Activated CD4-positive, alpha-beta T cell treated with anti-CD3 and anti-CD28 coated beads for 1 hour (primary cell): ENCODE measurements at places on chromosomes 12 and 14.

DNA sequence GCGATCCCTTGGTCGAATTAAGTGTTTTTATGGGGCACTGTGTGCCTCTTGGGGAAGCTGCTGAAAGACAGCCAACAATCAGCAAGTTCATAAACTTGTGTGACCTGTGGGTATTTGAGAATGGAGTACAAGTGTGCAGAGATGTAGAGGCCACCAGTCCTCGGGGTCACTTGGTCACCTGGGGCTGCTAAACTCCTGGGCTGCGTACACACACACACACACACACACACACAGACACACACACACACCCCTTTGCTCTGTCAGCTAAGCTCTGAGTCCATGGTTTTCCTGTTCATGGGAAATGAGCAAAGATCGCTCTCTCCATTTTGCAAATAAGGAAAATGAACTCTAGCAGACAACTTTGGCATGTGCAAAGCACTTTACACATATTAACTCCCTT is 24.5 kb downstream of the DYRK4 start:
- DNase-seq, result no peak

DNA sequence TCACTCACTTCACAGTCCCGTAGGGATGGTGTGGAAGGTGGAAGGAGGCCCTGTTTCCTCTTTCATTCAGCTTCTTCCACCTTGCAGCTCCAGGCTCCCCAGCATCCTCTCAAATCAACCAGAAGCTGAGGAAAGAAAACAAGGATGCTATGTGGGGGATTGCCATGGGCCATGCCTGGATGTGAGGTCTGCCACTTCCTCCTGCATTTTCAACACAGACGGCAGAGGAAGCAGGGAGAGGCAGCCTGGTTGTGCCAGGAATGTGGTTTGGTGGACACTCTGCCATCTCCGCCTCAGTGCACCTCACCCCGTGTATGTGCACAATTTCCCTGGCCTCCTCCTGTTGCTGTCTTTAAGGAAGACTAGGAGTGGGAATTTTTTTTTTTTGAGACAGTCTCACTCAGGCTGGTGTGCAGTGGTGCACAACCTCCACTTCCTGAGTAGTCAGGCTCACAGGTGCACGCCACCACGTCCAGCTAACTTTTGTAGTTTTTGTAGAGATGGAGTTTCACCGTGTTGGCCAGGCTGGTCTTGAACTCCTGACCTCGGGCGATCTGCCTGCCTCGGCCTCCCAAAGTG is 99.2 kb downstream of the SLC15A4 start:
- no peak for DNase-seq

DNA sequence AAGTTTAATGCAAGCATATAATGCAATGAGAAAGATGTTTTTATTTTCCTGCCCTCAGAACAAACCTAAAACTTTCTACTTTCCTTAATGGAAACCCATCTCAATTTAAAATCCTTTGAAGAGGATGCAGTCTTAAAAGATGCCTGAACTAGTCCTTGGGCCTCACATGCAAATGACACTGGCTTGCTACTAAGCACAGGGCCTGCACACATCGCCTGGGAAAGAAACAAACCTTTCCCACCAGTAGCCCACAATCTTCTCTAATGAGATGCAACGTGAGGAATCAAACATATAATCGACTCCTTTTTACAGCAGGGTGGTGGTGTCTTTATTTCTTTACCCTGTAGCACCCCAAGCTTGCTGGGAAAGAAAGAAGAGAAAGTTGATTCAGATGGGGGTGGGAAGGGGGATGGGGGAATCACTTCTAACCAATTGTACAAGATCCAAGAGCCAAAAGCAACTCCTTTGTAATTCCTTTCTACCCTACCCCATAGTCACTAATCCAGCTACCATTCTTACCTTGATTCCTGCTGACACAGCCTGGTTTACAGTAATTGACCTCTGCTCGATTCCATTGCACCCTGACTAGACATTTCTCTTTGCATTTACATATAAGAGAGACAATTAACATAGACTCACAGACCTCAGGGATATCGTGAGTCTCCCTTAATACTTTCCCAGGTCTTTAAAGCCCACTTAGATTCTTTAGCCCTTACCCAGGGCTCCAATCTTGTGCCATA is 69.5 kb upstream of the FERMT2 start:
- DNase-seq, result no peak

GRCh38 chr12:71591601-71592000 is 72.0 kb downstream of the ZFC3H1 start:
- DNase-seq, result no peak

GRCh38 chr12:19243551-19243950 is 114.0 kb downstream of the PLEKHA5 start:
- no peak for DNase-seq

DNA sequence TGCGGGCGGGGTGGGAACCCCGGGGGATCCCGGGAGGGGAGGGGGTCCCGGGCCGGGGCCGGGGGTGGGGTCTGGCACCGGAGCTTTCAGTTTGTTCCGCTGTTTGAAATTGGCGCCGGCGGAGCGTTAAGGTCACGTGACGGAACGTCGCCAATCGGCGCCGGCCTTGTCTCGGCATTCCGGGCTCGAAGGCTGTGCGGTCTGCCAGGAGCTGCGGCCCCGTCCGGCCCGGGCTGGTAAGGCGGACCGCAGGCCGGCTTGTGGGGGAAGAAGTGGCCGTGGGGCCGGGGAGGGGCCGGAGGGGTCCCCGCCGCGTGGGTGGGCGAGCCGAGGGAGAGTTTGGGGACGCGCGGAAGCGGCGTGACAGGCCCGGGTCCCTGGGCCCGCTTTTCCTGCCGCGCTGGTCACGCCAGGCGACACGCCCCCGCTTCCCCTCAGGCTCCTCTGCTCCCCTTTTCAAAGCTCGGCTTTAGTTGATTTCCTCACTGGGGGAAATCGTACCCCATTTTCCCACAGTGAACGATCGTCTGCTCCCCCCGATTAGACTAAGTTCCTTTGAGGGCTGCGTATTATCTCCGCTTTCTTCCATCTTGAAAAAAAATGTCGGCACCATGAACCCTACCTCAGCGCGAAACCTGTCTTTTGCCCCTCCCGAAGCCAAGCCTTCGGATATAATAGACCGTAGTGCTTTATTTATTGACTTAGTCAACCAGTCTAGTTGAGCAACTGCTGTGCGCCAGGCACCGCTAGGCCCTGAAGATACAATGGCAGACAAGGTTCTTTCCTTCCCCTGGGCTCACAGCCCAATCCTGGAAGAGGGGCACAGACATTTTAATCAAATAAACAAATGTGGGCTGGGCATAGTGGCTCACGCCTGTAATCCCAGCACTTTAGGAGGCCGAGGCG is at the start of the genes FOXM1 and RHNO1:
TSS of gene FOXM1 (minus strand) at position 128 of the 906 bp plus-strand sequence. CDS start 2,696 bp downstream, outside the sequence.
TSS of gene RHNO1 (plus strand) at position 177 of the 906 bp plus-strand sequence. CDS start 8,144 bp downstream, outside the sequence.
- DNase-seq, result peak; percentile 79

GRCh38 chr12:42587601-42588523 is 1.7 kb downstream of the PRICKLE1 start:
- no peak for DNase-seq

- no peak for DNase-seq
These were observed 125.4 kb downstream of the CAND1 start for GRCh38 chr12:67394550-67394949.

- no peak for DNase-seq
These were observed 2.7 kb downstream of the PDE3A start for GRCh38 chr12:20370866-20371519.

DNA sequence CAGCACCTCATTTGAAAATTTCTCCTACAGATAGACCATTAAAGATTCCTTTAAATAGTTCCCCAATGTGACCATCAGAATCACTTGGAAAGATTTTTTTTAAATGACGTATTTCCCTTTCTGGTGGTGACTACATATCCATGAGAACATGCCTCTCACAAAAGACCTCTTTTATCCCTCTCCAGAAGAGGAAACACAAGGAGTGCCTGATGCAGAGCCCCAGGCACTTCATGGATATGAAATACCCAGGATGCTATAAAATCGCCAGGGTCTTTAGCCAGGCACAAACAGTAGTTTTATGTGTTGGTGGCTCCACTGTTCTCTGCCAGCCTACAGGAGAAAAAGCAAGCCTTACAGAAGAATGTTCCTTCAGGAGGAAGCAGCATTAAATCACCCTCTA is 97.1 kb downstream of the ETNK1 start:
- no peak for DNase-seq

DNA sequence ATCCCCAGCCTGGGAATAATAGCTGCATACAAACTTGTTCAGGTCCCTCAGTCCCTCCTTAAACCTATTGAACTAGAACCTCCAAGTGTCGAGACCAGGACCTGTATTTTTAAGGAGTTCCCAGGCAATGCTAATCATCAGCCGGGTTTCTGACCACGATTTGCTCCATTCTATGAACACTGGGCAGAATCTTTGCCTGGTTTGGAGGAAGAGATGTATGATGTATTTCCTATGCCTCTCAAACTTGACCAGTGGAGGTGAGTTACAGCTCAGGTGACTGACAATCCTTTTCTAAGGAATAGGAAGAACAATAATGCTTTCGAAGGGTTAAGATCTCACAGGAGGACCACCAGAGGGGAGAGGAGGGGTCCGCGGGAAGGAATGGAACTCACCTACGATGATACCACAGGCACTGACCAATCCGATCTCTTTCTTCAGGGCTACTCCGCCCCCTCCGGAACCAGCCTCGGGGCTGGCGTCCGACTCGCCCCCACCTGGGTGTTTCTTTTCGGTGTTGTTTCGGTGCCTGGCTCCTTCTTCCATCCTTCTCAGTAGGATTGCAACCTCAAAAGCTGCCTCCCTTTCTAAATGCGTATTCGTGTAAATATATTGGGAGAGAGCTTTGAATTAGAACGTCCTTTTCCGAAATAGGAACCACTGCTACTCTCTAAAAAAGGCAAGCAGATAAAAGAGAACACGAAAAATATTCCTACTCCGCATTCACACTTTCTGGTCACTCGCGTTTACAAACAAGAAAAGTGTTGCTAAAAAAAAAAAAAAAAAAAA is 895 bp downstream of the SLC7A8 start:
- DNase-seq, result no peak

- DNase-seq, result no peak
These were observed 49.2 kb upstream of the AEBP2 start for GRCh38 chr12:19390051-19390598.

DNA sequence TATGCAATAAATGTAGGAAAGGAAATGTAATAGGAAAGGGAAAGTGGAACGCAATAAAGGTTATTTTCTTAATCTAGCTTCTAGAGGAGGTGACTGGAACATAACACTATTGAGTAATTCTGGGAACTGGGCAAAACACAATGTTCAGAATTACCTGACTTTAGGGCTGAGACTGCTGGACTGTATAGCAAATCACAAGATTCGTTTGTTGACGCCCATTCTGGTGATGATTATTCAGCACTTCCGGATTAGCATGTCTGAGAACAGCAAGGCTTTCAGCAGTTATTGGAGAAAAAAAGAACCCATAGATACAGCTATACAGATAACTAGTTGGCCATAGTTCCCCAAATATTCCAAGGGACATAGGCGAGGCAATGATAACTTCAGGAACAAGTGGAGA is 2.3 kb upstream of the KLRD1 start:
- no peak for DNase-seq

DNA sequence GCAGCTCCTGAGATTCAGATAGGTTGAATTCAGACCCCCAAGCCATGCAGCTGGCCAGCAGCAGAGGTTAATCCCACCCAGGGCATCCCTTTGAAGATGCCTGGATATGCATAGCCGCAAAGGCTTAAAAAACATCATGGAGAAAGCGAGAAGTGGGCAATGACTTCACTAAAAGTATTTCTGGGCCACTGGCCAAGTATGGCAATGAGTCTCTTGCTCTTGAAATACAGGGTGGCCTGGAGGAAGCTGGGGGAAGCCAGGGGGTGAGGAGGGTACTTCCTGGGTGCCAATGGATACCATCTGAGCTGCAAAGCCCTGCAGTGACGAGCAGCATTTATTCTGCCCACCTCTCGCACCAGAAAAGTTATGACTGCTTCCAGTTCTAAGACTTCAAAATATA is 539.3 kb upstream of the TBX3 start:
- DNase-seq, result no peak

- DNase-seq, result no peak
These were observed 445.7 kb downstream of the DAD1 start for GRCh38 chr14:22143363-22143762.

- no peak for DNase-seq
These were observed 136.5 kb downstream of the HMGA2 start for GRCh38 chr12:65960820-65961189.

DNA sequence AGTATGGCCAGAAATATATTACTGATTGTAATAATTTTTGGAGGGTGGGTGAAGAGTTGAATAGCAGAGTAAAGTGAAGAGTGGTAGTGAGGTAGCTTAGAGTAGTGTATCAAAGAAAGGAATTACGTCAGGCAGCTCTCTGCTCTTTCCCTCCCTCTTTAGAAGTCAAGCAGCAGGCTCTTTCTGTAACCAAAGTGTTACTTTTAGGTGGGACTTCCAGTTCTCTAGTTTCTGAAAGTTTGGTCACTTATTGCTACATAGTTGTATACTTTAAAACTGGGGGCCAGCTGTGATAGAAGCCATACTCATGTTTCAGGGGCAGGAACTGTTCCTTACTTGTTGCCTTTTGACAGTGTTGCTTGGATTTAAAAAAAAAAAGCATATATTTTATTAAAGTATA is 30.6 kb downstream of the ATF7IP start:
- no peak for DNase-seq

- DNase-seq, result no peak
These were observed 4.5 kb downstream of the CYP46A1 start for GRCh38 chr14:99688629-99689028.

- no peak for DNase-seq
These were observed 64.9 kb downstream of the STXBP6 start for GRCh38 chr14:24984846-24985589.

GRCh38 chr14:73227812-73228781 is 9.2 kb upstream of the PAPLN start:
- no peak for DNase-seq

DNA sequence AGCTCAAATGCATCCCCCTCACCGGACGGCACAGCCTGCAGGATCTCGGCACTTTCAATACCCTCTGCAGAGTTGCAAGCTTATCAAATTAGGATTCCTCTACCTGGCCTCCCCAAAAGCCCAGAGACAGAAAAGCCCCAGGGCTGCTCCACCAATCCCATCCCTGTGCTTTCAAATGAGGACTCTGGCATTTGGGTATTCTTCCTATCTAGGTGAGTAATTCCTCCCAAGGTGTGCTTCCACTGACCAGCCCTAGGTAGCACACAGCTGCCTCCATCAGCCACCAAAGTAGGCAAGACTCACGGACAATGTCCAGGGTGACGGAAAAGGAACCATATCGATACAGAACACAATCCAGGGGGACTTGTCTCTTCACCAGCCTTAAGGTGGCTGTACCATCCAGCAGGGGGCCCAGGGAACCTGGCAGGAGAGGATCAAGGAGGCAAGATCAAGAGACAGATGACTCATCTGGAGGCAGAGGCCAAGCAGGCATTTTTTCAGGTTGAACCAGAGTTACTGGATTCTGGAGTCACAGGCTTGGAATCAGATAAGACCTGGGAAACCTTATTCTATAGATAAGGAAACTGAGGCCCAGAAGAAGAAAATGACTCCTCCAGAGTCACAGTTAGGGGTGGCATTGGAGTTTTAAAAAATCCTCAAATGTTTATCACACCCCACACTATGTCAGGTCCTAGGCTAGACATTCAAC is 9.9 kb downstream of the PMEL start:
- peak; percentile 39 for DNase-seq

GRCh38 chr12:7042842-7043241 is 17.7 kb upstream of the C1S start:
- no peak for DNase-seq

- no peak for DNase-seq
These were observed 59.0 kb downstream of the FAR2 start for GRCh38 chr12:29208060-29208459.

- DNase-seq, result no peak
These were observed 1095.1 kb downstream of the BCL11B start for GRCh38 chr14:98176892-98177291.
